Activated CD4-positive, alpha-beta T cell treated with anti-CD3 and anti-CD28 coated beads, Interleukin-2, amount 10 ng/mL, durations not matched to agents 24 days and 14 days (primary cell): ENCODE measurements at places on chromosomes 6 and 20. TPM values are rescaled to one million over a fixed set of nuclear protein-coding genes. Genes with fewer than 3 reads are reported as not detected.

Gene PACSIN1
- total RNA-seq, result not detected in 2 replicates

Gene OR2H2
- not detected in 2 replicates for total RNA-seq

Gene BFSP1
- total RNA-seq, result 0.33 and 0.43 TPM in 2 replicates

Gene WFDC12
- total RNA-seq, result not detected in 2 replicates

Gene CLPSL2
- total RNA-seq, result not detected in 2 replicates

Gene TFAP2C
- not detected in 2 replicates for total RNA-seq

Gene STMND1
- total RNA-seq, result not detected in 2 replicates

DNA sequence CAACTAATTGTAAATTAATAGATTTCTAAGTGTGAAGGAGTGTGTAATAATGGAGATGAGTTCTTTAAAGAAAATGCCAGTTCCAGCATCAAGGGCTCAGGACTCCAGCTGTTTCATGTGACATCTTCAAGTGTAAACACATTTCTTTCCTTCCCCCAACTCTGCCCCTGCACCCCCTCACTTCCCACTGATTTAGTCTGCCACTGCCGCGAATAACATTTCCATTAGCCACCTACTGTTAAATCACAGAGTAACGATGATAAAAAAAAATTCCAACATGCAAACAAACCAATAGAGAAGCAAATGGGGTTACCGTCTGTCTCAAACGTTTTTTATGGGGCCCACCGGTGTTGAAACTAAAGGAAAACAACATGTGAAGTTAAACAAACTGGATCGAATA is 414.3 kb downstream of the SAMD5 start:
- H3K36me3 ChIP-seq, result no peaks in the 10 kb centered on the region
- no peaks in the 10 kb centered on the region for H3K4me1 ChIP-seq
- no peak overlapping the region for H3K27ac ChIP-seq
- no peaks in the 10 kb centered on the region for H3K27me3 ChIP-seq

- H3K27ac ChIP-seq, result peak overlapping the region; percentile 81
- peak; percentile 87 for DNase-seq
- peaks cover 58% of the 10 kb centered on the region for H3K36me3 ChIP-seq
- H3K4me3 ChIP-seq, result peak overlapping the region; percentile 0
- H3K27me3 ChIP-seq, result no peaks in the 10 kb centered on the region
Measured at GRCh38 chr6:11317885-11318771, 85.7 kb upstream of the NEDD9 start.

- no peak for DNase-seq
- H3K27ac ChIP-seq, result peak overlapping the region; percentile 7
- H3K4me1 ChIP-seq, result peaks cover 14% of the 10 kb centered on the region
Measured at GRCh38 chr6:96466147-96466863, 55.3 kb upstream of the UFL1 start.

GRCh38 chr6:75077701-75078100 is 128.2 kb downstream of the COL12A1 start:
- no peak overlapping the region for H3K4me3 ChIP-seq
- H3K4me1 ChIP-seq, result no peaks in the 10 kb centered on the region
- no peak overlapping the region for H3K27ac ChIP-seq
- no peaks in the 10 kb centered on the region for H3K36me3 ChIP-seq

DNA sequence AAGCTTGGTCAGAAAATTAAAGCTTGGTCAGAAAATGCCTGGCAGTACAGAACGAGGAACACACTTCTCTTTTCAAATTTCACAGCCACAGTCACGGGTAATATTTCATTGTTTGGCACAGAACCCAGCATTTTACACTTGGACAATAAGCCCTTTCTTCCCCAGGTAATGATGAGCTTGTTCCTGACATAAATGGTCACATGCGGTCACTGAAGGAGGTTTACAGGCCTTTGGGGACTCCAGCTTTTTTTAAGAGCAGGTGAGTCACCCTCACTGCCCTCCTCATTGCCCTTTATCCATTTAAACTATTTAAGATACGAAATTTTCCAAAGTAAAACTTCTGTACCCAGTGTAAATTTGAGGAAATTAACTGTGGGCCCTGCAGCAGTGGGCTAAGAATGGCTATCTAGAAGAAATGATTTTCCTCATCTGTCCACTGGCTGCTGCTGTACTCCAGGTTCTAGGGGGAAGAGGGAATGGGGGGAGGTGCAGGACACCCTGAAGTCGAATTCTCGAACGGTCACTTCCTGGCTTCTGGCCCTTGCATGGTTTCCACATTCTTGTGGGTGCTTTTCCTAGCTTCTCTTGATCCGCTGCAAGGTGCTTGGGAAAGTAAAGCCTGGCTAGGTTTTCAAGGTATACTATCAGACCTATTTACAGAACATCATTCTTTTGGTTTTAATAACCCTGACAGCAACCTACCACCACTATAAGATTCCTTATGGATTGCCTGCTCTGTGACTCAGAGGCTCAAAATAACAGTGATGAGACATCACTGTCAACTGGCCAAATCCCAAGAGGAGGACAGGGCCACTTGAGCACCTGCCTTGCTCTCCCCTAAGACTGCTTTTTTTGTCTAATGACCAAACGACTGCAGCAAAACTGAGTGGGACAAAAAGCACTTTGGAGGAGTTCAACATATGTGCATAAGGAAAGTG is 75.8 kb downstream of the PREP start:
- no peak overlapping the region for H3K27ac ChIP-seq
- no peak overlapping the region for H3K4me3 ChIP-seq
- H3K36me3 ChIP-seq, result peaks cover 45% of the 10 kb centered on the region
- no peaks in the 10 kb centered on the region for H3K27me3 ChIP-seq
- peaks cover 5% of the 10 kb centered on the region for H3K4me1 ChIP-seq

- H3K27me3 ChIP-seq, result peaks cover 4% of the 10 kb centered on the region
- H3K27ac ChIP-seq, result no peak overlapping the region
- no peaks in the 10 kb centered on the region for H3K36me3 ChIP-seq
- H3K4me1 ChIP-seq, result no peaks in the 10 kb centered on the region
- no peak for DNase-seq
Measured at GRCh38 chr6:152859225-152859624, 108.6 kb downstream of the VIP start.

- H3K27me3 ChIP-seq, result no peaks in the 10 kb centered on the region
- H3K36me3 ChIP-seq, result no peaks in the 10 kb centered on the region
- no peaks in the 10 kb centered on the region for H3K4me1 ChIP-seq
- no peak for DNase-seq
- H3K4me3 ChIP-seq, result no peak overlapping the region
- H3K27ac ChIP-seq, result no peak overlapping the region
Measured at GRCh38 chr20:39651645-39652325, 689.6 kb downstream of the DHX35 start.

GRCh38 chr6:134619077-134619476 is 301.2 kb upstream of the SGK1 start:
- DNase-seq, result no peak
- no peak overlapping the region for H3K27ac ChIP-seq
- H3K4me3 ChIP-seq, result no peak overlapping the region
- peaks cover 24% of the 10 kb centered on the region for H3K27me3 ChIP-seq
- peaks cover under 1% of the 10 kb centered on the region for H3K4me1 ChIP-seq
- no peaks in the 10 kb centered on the region for H3K36me3 ChIP-seq

DNA sequence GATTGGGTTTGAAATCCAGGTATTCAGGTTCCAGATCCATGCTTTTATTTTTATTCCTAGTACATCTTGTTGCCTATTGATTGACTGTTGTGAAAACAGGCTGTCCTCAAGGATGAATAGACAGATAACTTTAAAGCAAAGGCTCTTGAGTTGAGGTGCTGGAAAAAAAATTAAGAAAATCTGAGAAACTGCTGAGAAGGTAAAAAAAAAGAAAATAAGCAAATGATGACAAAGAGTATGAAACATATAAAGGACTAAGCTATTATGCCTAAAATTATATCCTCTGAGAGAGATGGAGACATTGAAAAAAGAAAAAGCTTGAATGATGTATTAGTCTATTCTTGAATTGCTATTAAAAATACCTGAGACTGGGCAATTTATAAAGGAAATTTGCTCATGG is 392.3 kb upstream of the RGS17 start:
- DNase-seq, result no peak
- H3K27ac ChIP-seq, result no peak overlapping the region

GRCh38 chr6:80165143-80165542 is 58.7 kb downstream of the BCKDHB start:
- H3K36me3 ChIP-seq, result peaks cover 2% of the 10 kb centered on the region
- H3K4me1 ChIP-seq, result peaks cover 15% of the 10 kb centered on the region
- peak overlapping the region; percentile 83 for H3K27ac ChIP-seq
- H3K27me3 ChIP-seq, result no peaks in the 10 kb centered on the region
- peak; percentile 68 for DNase-seq

DNA sequence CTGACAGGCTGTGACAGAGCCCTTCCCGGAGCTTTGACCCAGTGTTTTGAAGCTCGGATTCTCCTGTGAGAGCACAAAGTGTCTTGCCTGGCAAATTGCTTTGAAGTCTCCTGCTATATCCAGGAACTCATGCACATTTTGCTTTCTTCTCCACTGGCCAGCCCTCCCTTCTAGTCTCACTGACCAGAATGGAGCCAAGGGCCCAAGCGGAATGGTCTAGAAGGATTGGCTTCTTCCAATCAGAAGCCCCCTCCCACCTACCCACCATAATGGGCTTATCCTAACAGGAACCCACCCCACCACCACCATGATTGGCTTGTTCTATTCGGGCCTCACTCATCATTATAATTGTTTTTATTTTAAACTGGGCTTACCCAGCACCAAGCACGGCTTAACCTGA is 130.1 kb downstream of the PXDC1 start:
- H3K36me3 ChIP-seq, result no peaks in the 10 kb centered on the region
- H3K27ac ChIP-seq, result no peak overlapping the region
- H3K4me3 ChIP-seq, result no peak overlapping the region
